ENCODE measurements at places on chromosomes 7 and 10.

GRCh38 chr7:92075455-92076158, 58.7 kb downstream of the CYP51A1 start:
- H3K36me3 ChIP-seq, result peaks cover 5% of the 10 kb centered on the region
- H3K27ac ChIP-seq, result no peak overlapping the region
- H3K27me3 ChIP-seq, result no peaks in the 10 kb centered on the region
- no peak overlapping the region for H3K4me3 ChIP-seq
- no peak for DNase-seq
- no peaks in the 10 kb centered on the region for H3K4me1 ChIP-seq

DNA sequence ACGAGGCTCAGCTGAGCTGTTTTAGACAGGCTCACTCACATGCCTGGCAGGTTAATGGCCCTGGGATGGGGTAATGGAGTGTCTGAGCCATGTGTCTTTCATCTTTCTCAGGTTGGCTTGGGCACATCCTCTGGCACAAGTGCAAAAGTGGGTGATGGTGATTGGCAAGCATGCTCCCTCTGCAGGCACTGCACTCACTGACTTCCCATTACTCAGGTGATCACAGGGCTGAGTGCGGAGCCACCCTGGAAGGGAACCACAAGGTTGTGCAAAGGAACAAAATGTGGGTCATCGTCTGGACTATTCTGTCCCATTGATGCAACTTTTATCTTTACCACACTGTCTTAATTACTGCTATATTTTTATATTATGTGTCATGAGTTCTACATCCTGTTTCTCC, 244.1 kb upstream of the AKR1E2 start:
- H3K4me3 ChIP-seq, result no peak overlapping the region
- DNase-seq, result no peak
- no peaks in the 10 kb centered on the region for H3K36me3 ChIP-seq
- peaks cover 4% of the 10 kb centered on the region for H3K27me3 ChIP-seq

DNA sequence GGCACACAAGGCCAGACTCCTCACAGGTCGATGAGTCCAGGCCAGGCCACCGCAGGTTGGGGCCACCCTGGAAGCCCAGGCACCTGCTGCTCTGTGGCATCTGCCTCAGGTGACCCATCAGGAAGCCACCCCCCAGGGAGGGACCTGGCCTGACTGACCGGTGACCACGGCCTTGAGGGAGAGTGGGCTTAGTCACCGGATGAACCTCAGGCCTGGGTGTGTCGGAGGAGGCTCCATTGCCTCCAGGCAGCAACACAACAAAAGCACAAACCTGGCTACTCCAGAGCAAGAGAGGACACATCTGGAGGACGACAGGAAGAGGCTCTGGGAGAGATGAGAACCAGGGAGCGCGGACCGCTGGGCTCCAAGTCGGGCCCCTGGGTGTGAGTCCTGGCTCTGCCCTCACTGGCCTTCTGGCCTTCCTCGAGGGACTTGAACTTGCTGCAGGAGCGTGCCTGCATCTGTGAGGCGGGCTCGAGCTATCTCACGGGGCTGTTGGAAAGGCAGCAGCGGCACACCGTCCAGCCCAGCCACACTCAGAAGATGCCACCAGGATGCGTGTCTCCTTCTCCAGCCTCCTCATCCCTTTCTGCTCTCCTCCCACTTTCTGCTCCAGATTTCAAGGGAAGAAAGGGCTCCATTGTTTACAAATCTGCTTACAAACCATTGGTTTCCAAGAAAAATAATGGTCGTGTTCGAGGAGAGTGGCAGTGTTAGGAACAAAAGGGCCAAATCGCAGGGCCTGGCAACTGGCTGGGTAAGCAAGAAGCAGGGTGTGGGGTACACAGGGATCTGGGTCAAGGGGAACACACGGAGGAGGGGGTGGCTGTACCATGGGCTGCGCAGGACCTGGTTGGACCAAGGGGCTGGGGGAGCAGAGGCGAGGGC, 152.9 kb downstream of the ADAM12 start:
- no peaks in the 10 kb centered on the region for H3K36me3 ChIP-seq
- DNase-seq, result no peak
- no peaks in the 10 kb centered on the region for H3K27me3 ChIP-seq

GRCh38 chr10:34427911-34428216, 387.2 kb downstream of the PARD3 start:
- H3K4me3 ChIP-seq, result no peak overlapping the region
- H3K36me3 ChIP-seq, result no peaks in the 10 kb centered on the region
- H3K27me3 ChIP-seq, result no peaks in the 10 kb centered on the region
- DNase-seq, result no peak
- H3K4me1 ChIP-seq, result no peaks in the 10 kb centered on the region
- H3K27ac ChIP-seq, result no peak overlapping the region

- peaks cover 9% of the 10 kb centered on the region for H3K36me3 ChIP-seq
- H3K4me3 ChIP-seq, result no peak overlapping the region
- H3K4me1 ChIP-seq, result no peaks in the 10 kb centered on the region
- DNase-seq, result no peak
Observed at GRCh38 chr7:102181517-102181916, 105.2 kb upstream of the SH2B2 start.

GRCh38 chr7:31883761-31884164, 186.4 kb downstream of the PDE1C start:
- H3K36me3 ChIP-seq, result no peaks in the 10 kb centered on the region
- no peak for DNase-seq
- no peak overlapping the region for H3K27ac ChIP-seq
- H3K4me1 ChIP-seq, result no peaks in the 10 kb centered on the region
- no peaks in the 10 kb centered on the region for H3K27me3 ChIP-seq

- H3K27ac ChIP-seq, result no peak overlapping the region
- no peaks in the 10 kb centered on the region for H3K36me3 ChIP-seq
- H3K4me1 ChIP-seq, result peaks cover 11% of the 10 kb centered on the region
- no peak overlapping the region for H3K4me3 ChIP-seq
- DNase-seq, result no peak
- no peaks in the 10 kb centered on the region for H3K27me3 ChIP-seq
Observed at GRCh38 chr10:3900391-3900790, 115.4 kb upstream of the KLF6 start.

DNA sequence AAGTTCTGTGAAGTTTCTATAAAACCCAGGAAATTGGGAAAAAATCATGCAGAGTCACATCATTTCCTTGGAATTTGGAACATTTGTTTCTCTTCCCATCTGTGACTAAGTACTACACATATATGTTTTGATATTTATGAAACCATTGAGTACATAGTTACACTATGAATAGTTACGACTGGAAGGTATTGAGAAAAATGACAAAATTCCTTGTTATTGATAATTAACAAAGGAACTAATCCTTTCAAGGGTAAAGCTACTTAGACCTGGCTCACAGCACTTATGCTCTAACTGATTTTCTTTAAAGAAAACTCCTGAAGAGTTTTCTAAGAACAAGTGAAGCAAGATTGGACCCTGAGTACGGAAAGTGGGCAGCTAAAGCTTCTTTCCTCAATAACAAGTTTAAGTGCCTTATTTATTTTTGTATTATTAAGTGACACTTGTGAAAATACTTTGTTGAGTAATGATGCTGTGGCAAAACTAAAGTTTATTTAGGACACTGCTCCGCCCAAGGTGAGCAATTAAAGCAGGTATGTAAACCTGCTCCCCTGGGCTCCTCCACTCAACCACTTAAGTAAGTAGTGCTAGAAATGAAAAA, 12.0 kb upstream of the GLCCI1 start:
- no peak overlapping the region for H3K4me3 ChIP-seq
- H3K27me3 ChIP-seq, result no peaks in the 10 kb centered on the region
- H3K27ac ChIP-seq, result no peak overlapping the region
- H3K4me1 ChIP-seq, result no peaks in the 10 kb centered on the region
- no peak for DNase-seq
- no peaks in the 10 kb centered on the region for H3K36me3 ChIP-seq

DNA sequence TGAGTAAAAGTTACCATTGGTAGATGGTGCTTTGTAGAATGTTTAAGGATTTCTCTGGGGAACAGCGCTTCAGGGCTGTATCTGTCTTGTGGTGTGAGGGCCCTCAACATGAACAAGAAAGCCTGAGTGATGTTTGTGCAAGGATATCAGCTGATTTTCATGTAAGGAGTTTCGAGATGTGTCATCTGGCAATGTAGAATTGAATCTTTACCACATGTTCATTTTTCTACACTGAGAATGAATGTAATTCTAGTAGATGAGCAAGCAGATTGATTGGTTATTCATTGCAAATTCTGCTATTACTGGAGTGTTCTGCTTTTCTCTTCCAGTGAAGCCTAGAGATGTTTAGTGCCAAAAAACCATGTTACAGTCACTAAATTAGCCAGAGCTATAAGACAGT, 87.7 kb downstream of the ST7 start:
- H3K27me3 ChIP-seq, result no peaks in the 10 kb centered on the region
- H3K4me3 ChIP-seq, result no peak overlapping the region
- H3K36me3 ChIP-seq, result no peaks in the 10 kb centered on the region
- no peak for DNase-seq

- no peak overlapping the region for H3K27ac ChIP-seq
- no peaks in the 10 kb centered on the region for H3K36me3 ChIP-seq
- no peak for DNase-seq
- H3K4me1 ChIP-seq, result no peaks in the 10 kb centered on the region
- no peak overlapping the region for H3K4me3 ChIP-seq
Observed at GRCh38 chr7:27842094-27842692, 102.2 kb downstream of the TAX1BP1 start.
